ENCODE measurements at places on chromosomes 1 and 21.

DNA sequence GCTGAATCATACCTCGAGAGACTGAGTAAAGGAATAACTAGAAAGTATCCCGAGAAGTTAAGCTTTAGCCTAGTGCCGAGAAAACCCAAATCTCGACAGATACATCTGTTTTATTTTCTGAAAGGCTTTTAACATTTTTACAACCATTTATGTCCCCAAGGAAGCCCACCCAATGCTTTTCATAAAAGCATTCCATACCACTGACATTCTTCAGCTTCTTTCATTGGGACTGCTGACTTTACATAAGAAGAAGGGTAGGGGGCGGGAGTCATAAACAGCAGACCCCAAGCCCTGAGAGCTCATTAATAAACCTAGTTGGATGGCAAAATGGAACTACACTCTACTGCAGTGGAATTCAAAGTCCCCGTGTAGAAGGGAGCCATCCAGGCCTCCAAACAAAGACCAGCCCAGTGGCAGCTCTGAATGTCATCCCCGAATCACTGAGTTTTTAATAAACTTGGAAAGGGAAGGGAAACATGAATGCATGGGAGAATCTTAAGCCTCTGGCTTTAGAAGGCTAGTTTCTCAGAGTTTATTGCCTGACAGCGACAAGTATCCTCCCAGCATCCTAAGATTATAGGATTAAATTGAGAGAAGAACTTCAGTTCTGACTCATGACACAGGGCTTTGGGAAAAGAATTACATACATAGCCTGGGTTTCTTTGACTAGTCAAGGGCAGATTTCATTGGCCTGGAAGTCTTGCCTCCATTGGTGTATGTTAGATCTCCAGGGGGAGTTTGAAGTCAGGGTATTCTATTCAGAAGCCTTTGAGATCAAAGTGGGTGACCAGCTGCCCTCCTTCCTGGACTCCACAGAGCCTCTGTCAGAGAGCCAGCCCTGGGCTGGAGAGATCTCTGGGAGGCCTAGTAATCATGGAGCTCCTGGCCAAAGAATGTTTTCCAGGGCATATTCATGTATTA is 3.7 kb downstream of the ATF3 start:
- DNase-seq: no peak

DNA sequence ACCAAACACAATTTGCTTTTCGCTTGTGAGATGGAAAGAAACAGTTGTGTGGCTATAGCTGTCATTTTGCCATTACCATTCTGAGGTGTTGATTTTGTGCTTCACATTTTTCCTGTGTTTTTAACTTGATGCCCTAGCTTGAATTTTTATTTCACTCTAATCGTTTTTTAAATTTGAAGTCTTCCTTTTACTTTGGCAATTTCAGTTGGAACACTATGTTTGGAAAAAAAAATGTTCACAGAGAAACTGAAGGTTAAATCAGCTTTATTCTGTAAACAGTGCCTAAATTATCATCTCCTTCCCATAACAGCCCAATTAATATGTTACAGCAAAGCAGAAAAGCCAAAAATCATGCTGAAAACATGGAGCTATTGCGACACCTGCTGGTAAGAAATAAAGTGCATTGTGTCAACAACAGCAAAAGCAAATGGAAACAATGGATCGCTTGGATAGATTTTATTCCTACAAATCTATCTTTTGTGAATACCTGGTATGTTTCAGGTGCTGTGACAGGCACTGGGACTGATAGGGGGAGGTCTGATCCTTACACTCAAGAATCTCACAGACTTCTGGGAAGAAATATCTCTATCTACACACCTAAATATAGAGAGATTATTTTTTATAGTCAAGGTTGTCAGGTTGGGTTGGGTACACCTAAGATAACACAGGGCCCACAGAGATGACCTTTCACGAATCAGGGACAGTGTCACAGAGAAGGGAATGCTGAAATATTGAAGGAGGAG is 16.2 kb upstream of the ERICH3 start:
- DNase-seq: peak; percentile 46

DNA sequence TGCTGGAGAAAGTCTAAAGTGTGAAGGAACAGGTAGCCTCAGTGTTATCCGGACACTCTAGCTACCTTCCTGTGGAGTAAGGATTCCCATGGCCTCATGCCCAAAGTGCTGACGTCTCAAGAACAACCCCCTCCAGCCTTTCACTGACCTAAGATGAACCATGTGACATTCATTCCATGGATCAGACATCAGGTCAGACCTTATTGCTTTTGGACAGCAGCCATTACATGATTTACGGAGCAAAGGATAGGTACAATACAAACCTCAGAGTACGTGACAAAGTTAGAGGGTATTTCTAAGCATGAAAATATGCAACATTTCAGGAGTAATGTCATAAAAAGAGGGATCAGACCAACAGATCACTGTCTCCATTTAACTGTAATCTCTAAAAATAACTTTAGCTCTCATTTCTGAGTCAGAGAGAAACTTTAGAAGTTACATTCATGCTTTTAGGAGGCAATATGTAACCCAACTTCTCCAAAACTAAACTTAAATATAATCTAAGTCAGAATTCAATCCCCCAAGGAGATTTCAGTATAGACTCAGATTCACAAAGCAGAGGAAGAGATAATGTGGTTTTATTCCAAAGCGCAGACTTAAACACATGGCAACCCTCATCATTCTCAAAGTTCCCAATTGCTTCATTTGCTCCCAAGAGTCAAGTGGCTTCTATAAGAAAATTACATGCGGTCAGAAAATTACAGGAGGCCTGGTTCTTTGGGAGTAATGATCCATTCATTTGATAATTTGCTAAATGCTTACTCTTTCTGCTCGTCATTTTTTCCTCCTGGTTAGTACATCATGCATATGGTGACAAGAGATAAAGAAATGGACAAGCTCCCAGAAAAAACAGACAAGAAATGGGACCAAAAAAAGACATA is 280.4 kb downstream of the SETD4 start:
- DNase-seq: peak; percentile 54

DNA sequence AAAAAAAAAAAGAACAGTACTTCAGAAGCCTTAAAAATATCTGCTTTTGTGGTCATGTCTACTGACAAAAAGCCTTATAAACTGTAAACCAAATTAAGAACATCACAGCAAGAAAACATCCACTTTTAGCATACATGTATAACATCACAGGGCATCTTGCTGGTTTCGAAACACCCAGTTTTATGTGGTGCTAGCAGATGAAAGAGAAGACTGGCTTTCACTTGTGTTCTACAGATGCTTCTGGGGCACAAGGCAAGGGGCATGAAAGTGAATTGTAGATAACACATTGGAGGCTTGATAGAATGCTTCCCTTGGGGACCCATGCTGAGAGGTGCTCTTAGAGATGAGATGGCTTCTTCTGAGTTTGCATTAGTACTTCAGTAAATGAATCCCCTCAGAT is 543.7 kb upstream of the PKN2 start:
- DNase-seq: no peak

- no peak for DNase-seq
Measured at GRCh38 chr1:221594576-221594975, 147.3 kb downstream of the DUSP10 start.

GRCh38 chr1:226762988-226763904 is 24.2 kb upstream of the ITPKB start:
- DNase-seq: no peak

DNA sequence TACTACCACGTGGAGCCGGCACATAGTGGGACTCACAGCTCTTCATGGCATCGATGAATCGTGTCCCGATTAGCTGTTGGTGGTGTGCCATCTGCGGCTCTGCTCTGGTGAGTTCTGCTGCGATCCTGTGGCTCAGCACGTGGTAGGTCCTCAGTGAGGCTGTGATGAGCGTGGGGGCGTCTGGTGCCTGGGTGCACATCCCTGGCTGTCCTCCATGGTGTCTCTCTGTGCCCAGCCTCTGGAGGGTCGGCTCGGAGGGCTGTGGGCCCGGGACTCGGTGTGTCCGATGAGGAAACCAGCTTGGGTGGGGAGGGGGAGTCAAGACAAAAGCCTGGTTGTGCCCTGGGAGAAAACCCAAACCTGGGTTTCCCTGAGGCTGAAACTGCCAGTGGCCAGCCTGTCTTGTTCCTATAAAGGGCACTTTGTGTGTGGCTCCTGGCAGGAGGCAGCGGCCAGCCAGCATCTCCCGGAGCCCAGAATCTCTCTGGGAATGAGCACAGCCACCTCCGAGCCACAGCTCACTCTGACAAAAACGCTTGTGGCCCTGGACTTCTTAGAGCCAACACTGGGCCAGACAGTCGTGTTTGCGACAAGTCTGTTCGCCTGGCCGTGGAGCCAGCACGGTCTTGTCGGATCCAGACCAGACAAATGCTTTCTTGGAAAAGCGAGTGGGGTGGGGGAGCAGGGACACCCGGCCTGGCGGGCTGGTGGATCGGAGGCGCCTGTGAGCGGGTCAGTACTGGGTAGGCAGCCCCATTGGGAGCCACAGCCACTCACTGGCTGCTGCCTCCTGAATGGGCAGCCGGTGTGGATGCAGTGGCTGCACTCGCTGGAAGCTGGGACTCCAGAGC is 31.8 kb downstream of the SPSB1 start:
- no peak for DNase-seq

DNA sequence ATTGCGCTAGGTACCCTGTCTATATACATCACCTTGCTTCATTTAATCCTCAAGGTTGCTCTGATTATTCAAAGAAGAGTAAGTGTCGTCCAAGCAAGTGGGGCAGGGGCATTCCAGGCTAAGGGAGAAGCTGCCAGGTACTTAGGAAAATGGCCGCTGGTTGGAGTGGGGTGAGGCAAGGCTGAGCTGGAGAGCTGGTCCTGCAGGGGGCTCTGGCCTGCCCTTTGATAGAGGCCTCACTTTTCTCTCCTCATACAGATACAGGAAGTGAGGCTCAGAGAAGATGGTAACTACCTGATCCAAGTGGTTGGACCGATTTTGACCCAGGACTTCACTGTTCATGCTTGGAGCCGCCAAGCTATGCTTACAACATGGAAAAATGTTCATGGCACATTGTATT is 86.9 kb upstream of the ZBTB40 start:
- no peak for DNase-seq

DNA sequence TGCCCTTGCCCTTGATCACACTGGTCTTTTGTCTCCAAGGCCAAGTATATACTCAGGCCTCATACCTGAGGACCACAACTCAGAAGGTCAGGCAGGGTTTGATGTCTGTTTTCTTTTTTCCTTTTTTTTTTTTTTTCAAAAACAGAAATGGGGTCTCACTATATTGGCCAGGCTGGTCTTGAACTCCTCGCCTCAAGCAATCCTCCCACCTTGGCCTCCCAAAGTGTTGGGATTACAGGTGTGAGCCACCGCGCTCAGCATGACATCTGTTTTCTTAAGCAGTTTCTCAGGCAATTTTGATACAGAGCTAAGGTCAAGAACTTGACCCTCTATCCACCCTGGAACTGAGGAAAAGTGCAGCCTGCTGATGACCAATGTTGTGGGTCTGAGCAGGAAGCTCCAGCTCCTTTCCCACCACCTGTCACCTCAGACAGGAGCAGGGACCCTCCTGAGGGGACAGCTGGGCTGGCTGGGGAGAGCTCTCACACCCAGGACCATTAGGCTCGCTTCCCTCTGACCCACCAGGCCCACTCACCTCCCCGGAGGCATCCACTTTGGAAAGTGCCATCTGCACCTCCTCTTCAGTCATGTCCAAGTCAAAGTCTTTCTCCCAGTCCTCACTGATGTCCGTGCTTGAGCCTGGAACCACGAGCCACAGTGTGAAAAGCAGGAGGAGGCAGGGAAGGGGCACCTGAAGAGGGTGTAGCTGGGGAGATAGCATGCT is 5.7 kb downstream of the TSSK3 start:
- DNase-seq: no peak

GRCh38 chr1:51313268-51313852 is 17.0 kb downstream of the TTC39A start:
- no peak for DNase-seq

- peak; percentile 39 for DNase-seq
Measured at GRCh38 chr1:155859881-155860871, 809 bp downstream of the SYT11 start.

- no peak for DNase-seq
Measured at GRCh38 chr1:2239384-2239985, 11.4 kb downstream of the SKI start.

DNA sequence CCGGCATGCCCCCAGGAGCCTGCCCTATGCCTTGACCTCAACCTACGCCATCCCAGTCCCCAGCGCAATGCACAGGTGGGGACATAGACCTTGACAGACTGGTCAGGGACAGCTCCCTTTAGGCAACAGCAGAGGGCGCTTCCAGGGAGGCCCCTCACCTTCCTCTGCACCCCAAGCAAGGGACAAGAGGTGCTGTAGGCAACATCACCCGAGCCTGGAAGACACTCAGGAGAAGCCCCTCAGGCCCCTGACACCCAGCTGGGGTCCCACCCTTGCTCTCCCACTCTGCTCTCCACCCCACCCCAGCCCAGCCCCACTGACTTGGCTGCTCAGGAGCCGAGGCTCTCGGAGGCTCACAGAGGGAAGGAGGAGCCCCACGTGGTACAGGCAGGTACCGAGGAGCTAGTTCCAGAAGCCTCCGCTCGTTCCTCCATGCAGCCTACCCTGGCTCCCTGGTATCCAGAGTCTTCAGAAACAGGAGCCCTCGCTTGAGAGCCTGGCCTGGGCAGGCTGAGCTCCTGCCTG is 2.4 kb upstream of the WNT3A start:
- DNase-seq: no peak

DNA sequence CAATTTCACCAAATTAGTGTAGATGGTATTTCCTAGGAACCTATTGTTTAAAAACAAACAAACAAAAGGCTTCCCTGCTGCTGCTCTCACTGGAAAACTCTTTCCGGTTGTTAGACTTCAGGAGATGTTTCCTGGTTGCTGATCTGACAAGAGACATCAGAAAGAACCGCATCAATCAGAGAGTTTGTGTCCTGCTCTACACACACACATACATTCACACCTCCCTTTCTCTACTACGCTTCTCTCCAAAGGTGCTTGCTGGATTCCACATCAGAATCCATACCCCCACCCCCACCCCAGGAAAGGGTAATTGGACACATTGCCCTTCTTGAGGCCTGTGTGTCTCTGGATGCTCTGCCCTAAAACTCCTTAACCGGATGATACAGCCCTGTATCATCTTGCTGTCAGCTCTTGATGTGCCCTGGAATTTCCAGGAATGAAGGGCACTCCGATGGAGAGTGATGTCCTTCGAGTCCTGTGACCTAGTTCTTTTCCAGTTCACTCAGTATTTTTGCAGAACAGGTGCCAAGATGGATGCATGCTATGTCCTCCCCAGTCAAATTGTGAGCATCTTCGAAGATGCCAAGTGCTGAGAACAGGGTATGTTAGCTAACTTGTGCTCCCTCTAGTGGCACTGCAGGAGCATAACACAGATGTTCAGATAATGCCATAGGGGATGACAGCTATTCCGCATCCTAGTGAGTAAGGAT is 113.7 kb upstream of the SLC35F3 start:
- no peak for DNase-seq

DNA sequence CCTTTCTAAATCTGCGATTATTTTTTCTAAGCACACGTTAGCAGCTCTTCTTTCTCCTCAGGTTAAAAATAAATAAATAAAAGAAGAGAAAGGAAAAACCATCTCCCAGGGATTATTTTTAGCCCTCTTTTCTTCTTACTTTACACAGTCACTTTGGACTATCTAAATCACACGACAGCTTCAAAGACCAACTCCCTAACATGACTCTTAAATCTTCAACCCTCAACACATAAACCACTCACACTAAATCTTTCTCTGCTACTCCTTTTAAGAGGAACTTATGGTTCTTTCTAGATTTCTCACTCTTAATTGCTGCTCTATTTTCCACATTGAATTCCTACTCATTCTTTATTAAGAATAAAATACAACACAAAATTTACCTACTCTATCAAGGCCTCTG is 1095.0 kb upstream of the B3GALT2 start:
- DNase-seq: no peak

- DNase-seq: no peak
Measured at GRCh38 chr1:208254376-208254775, 10.2 kb upstream of the PLXNA2 start.

- no peak for DNase-seq
Measured at GRCh38 chr1:20058531-20058930, 11.5 kb upstream of the PLA2G5 start.
